CD4-positive, alpha-beta T cell treated with Interleukin-6 at 100 ng/mL for 8 hours (primary cell): ENCODE measurements at places on chromosomes 2 and 18.

DNA sequence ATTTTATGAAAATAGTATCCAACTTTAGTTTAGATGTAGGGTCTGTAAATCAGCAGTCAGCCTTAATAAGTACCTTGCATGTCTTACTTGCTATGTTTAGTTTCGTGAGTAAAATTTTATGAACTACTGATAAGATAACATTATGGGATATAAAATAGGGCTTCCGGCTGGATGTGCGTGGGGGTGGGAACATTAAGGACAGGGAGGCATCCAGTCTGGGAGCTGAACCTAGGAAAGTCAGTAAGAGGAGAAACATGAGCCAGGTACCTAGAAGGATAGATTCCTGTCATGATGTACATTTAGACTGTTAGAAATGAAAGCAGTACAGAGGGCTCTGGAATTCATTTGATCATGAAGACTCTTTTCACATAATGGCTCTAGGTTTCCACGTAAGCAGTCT lies 12.7 kb upstream of the KCNJ13 start:
- DNase-seq: no peak

- no peak for DNase-seq
Observed at GRCh38 chr18:40864846-40865245, 1090.2 kb upstream of the PIK3C3 start.

DNA sequence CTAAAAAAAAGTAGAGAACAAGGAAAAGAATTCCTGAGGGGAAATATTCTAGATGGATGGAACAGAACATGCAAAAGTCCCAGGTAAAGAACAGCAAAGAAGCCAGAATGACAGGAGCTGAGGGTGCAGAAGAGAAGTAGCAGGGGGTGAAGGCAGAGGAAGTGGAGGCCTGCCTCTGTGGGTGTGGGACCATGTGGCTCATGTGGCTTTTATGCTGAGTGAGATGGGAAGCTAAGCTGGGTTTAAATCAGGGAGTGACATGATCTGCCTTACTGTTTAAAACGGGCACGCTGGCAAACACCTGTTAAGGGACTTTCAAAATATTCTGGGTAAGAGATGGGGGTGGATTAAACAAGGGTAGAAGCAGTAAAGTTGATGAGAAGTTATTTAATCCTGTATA lies 40.0 kb downstream of the GKN2 start:
- DNase-seq: peak; percentile 55

- DNase-seq: peak; percentile 7
Observed at GRCh38 chr2:12587729-12588522, 128.8 kb upstream of the TRIB2 start.

DNA sequence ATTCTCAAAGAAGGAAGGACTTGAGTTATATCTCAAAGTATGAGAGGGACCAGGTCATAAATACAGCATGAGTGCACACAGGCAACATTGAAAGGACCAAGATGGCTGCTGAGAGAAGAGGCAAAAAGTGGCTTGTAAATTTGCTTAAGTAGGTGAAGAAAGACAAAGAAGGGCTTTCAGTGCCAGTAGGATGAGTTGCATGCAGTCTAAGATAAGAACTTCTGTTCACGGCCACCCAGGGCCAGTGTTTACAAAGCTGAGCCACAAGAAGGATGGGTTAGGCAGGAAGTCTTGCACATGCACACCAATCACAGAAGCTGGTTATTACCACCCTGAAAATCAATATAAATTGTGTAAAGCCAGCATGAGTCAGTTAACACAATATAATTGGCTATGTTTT lies 3.1 kb upstream of the ABCB11 start:
- DNase-seq: peak; percentile 3

DNA sequence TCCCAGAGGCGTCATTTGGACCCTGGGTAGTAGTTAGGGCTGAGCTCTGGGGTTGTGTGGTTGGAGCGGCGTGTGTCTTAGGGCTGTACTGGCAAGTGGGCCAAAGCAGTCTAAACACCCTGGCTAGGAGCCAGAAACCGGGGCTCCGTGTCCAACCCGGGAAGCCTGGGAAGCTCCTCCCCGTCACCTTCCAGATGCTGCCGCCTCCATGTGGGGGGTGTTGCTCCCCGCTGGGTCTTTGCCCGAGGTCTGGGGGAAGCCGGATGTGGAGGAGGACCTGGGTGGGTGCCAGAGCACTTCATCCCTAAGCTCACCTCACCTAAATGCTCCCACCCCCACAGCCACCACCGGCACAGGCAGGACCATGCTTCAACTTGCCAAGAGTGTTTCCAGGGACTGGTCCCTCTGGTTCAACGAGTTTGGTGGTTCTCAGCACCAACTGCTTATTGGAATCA lies 25.4 kb downstream of the TET3 start:
- no peak for DNase-seq

GRCh38 chr2:157732596-157732995 lies 103.9 kb upstream of the ACVR1C start:
- DNase-seq: no peak

GRCh38 chr2:62611854-62612253 lies 93.7 kb upstream of the EHBP1 start:
- no peak for DNase-seq

DNA sequence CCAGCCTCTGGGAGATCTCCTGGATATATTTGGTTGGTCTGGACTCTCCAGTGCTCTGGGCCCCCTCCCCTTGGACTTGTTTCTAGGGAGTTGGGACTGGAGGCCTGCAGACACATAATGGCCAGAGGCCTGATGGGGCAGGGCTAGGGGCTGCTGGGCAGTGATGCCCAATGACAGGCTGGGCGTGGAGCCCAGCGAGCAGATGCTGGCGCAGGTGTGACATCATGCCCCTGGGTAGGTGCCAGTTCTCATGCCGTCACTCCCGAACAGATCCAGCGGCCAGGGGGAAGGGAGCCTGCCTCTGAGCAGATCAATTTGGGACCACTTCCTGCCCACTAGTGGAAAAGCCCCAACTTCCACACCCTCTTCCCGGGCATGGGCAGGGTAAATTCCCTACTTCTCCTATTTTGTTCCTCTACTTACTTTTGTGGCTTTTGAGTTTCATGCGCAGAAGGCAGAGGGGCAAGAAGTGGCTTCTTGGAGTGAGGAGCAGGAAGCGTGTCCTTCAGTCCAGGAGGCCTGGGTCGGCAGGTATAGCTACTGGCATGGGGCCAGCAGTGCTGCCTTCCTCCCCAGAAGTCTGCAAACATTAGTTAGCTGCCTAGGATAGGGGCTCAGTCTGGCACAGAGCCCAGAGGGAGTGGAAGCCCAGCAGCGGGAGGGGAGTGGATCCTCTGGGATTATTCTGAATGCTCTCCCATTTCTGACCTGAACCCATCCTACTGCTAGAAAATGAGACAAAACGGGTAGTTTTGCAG lies 6.1 kb downstream of the MPV17 start:
- DNase-seq: no peak

DNA sequence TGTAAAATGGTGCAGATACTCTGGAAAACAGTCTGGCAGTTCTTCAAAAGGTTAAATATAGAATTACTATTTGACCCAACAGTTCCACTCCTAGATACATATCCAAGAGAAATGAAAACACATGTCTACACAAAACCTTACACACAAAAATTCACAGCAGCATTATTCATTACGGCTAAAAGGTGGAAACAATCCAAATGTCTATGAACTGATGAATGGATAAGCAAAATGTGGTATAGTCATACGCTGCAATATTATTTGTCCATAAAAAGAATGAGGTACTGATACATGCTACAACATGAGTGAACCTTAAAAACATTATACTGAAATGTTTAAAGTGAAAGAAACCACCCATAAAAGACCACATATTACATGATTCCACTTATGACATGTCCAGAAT lies 4.0 kb downstream of the CYP27C1 start:
- DNase-seq: no peak

DNA sequence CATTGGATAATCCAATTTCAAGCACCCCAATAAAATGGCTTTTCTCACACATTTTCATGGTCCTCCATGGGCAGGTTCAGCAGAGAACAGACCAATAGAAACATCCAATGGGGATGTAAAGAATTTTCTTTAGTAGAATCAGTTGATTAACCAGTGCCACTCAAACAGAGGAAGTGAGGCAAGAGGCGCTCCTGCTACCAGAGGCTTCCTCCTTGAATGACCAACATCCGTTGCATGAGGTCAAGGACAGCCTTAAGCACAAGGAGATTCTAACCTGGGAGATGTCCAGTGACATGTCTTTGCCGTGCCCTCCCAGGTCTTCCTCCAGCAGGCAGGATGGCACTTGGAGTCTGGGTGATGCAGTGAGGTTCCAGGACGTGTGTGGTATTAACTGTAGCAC lies 146.6 kb downstream of the PIEZO2 start:
- DNase-seq: no peak

DNA sequence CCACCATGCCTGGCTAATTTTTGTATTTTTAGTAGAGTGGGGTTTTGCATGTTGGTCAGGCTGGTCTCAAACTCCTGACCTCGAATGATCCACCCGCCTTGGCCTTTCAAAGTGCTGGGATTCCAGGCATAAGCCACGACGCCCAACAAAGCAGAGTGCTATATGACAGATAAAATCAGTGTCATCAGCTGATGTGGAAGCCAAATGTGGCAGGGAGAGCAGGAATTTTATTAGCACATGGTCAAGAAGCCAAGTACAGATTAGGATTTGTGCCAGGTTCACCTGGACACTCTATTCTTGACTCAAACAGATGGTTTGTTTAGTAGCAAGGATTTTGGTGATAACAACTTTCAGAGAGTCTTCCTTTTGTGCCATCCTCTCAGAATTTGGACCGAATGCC lies 62.7 kb downstream of the LCLAT1 start:
- DNase-seq: no peak
